ENCODE measurements at places on chromosomes 6 and 20.

DNA sequence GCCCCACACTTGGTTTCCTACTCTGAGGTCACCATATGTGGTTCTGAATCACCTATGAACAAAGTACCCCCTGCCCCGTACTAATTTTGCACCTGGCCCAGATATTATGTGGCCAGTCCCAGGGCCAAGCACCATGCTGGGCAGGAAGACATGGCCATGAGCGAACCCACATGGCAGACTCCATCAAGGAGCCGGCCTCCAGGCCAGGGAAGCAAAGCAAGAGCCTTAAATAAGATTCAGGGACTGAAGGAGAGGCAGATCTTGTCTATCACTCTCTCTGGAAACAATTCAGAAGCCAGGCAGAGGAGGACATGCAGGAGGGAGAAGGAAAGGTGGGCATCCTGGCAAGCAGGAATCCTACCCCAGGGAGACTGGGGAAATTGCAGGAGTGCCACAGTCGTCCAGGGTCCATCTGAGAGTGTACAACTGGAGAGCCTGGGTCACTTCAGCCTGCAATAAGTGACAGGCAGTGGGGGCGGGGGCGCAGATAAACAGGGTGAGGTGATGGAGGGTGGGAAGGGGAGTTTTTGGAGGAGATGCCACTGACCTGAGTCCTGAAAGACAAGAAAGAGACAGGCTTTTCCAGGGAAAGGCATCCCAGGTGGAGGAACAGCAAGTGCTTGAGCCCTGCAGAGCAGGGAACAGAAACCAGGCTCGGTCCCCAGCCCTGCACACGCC, 2.1 kb upstream of the BMP7 start:
- DNase-seq = no peak

GRCh38 chr20:24784607-24785006, 164.5 kb upstream of the CST7 start:
- no peak for DNase-seq

GRCh38 chr20:42319252-42320013, 701.3 kb upstream of the CHD6 start:
- no peak for DNase-seq

GRCh38 chr6:90319044-90319443, 22.4 kb upstream of the BACH2 start:
- DNase-seq = peak; percentile 13

DNA sequence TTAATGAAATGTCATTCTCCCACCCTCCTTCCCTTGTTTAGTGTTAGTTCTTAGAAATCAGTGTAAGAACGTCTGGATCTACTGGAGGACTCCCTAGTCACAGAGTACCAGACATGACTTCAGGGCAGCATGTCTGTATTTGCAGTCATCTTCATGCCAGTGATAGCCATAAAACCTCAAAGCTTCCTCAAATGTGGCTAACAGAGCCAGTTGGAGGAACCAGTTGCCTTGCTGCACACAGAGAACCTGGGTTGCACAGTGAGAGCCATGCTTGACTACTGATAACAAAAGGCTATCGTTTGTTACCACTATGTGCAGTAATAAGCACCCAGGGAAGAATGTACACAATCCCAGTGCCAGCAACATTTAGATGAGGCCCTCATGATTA, 20.1 kb downstream of the NT5E start:
- DNase-seq = no peak

DNA sequence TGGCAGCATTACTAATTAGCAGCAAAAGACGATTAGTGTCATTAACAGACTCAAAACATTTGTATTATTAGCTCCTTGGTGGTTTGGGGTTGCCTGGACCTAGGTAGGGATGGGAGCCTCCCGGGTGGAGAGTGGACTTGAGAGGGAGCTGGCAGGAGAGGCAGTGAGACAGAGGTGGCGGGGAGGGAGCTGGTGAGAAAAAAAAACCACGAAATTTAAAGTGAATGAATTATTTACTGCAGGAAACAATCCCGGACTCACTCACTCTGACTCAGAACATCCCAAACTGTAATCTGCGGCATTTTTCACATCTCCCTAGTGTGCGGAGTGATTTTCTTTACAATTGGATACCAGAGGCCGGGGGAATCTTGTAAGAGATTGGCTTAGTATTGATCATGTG, 14.3 kb upstream of the CDH22 start:
- DNase-seq = no peak

DNA sequence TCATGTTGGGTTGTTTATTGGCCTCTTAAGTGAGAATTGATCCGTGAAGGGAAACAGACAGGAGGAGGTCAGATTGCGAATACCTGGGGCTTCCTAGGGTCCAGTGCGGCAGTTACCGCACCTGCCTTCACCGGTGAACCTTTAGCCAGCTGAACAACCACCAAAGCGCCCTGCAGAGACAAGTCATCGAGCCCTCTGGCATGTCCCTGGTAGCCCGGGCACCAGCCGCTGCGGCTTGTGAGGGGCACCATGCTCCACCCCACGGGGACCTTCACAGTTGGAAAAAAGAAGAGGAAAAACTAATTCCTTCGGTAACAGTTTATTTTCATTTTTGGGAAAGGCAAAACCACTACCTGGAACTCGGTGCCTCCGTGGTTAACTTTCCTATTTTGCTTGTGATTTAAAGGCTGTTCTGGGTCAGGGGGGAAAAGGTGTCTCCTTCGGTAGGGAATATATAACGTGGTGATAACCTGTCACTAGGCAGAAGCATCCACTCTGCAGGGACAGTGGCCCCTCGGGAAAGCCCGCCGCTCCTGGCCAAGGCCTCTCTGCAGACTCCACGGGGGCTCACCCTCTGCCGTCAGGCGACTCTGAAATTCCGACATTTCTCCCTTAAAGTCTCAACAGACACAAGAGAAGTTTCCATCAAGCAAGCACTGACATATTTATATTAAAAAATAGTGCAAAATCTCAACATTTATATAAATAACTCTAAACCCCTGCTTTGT, 30.7 kb upstream of the ZBP1 start:
- DNase-seq = no peak

DNA sequence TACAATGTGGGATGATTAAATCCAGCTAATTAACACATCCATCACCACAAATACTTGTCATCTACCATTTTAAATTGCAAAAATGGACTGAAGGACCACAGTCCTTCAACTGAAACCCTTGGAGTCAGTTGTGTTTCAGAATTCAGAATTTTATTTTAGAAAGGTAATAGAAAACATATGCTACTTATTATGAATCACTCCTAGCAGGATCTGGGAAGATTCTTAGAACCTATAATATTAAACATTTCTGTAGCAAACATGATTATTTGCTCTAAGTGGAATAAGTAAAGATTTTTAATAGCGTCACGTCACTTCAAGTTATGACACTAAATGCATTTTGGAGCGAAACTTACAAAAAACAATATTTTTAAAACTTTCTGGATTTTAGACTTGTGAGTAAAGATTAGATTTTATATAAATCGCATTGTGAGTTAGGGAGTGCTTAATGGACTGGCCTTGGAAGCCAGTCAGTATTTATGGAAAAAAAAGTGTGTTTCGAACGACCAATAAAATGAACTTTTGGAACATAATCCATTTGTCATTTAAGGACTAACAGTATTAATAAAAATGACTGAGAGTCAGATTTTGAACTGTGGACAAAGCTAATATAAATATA, 71.8 kb upstream of the PHACTR2 start:
- DNase-seq = no peak

- no peak for DNase-seq
These were observed 155.2 kb downstream of the NFATC2 start for GRCh38 chr20:51387125-51387875.

DNA sequence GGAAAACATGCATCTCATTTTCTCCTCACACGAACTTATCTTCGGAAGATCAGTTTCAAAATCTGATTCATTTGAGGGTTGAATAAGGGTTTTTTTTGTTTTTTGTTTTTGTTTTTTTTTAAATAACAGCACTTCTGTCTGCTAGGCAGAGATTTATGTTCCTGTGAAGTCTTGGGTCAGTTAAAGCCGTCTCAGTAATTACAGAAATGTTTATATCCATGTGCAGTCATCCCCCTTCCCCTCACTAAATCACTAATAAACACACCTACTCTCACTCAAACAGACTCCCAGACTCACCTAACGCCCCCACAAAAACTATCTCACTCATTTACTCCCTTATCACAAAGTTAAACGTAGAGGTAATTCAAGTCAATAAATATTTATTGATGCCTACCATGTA, 214.2 kb upstream of the SUPT3H start:
- DNase-seq = no peak

DNA sequence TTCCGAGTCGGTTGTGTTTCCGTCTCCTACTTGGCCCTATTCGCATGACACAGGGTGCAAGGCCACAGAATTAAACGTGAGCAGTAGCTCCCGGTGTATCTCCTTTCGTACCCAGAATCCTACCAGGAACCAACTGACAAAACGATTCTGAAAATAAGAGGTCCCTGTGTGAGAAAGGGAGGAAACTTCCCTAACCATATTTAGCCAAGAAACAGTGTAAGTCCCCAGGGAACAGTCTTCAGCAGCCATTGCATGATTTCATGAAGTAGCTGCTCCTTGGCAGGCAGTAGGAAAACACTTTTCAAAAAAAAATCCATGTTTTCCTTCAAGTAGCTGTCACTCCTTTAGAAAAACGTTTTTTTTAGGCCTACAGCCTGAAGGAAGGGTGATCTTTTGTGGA, 46.9 kb downstream of the PDE10A start:
- no peak for DNase-seq

- no peak for DNase-seq
These were observed 5.1 kb downstream of the CCR6 start for GRCh38 chr6:167127785-167128531.

DNA sequence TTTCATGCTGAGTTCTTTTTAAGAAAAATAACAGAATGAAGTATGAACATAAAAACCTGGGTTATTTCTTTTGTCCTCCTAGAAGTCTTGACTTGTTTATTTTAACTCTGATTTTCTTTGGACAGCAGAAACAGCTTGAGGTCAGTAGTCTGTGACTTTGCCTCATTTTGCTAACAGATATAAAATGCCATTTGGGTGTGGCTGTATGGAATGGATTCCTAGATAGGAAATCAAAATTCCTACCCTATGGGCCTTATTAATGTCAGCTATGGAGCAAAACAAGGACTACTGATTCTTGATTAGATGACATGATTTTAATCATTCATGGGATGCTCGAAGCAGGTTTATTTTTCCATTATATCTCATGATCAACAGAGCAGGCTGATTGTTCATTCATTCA, 46.8 kb upstream of the TENT5A start:
- no peak for DNase-seq

GRCh38 chr6:150876598-150876997, 11.1 kb downstream of the MTHFD1L start:
- no peak for DNase-seq

DNA sequence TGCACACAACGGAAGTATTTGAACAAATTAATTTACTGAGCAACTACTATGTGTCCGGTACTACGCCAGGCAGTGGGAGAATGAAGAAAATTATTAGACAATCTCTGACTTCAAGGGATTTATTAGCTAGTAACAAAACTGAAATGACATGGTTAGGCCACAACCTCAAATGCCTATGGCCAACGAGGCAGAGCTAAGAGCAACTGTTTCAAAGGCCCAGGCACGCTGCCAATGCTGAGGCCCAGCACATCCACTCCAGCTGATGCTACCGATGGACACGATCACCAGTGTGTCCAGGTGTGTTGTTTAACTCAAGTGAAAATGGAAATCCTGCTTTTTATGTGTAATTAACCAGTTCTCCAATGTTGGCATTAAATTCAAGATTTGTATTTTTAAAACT, 420.9 kb downstream of the PRKN start:
- no peak for DNase-seq

DNA sequence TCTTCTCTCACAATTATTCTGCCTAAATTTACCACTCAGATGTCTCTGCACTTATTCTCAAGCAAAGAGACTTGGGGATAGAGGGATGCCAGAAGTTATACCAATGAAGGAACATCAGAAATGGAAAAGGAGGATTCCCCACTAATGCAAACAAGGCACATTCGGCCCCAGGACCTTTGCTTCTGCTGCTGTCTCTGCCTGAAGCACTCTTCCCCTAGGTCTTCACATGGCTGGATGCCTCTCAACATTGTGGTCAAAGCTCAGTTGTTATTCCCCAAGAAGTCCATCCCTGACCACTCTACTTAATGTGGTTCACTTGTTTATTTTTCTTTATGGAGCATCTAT, 508.7 kb downstream of the DOK5 start:
- no peak for DNase-seq

- no peak for DNase-seq
These were observed 124.4 kb upstream of the KCNK16 start for GRCh38 chr6:39446909-39447308.

DNA sequence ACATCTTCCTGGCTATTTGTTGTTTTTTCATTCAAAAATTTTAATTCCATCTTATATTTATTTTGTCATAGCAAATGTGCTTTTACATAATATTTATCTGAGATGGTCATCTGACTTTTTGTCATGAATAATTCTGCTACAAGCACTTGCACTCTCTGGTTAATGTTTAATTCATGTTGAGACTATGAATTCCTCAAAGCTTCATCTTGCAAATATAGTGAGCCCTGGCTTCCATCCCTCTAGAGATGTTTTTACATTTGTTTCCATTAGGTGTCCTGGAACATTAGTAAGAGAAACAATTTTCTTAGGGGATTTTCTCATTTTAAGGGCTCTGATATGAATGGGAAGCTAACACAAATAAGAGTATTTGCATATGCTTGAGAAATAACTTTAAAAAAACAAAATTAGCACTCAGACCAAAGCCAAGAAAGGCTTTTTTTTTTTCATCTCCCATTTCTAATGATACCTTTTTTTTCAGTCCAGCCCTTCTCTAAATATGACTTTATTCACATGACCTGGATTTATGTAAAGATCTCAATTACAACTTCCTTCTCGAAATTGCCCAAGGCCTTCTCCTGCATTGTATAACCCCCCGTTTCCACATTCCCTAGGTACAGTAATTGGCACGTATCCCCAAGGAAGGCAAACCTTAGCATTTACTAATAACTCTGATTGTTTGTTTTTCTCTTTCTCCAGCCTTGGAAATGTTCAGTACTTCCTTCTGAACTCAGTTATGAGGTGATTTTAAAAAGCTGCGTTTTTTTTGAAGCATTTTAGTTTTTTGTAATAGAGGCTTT, 797.0 kb upstream of the GJE1 start:
- no peak for DNase-seq

GRCh38 chr20:38165089-38165965, at the start of gene TGM2:
TGM2 (minus strand) TSS chr20:38165270; CDS start chr20:38165198, 72 bp downstream.
- DNase-seq = peak; percentile 19

- no peak for DNase-seq
These were observed 75.9 kb upstream of the HDDC2 start for GRCh38 chr6:125377621-125378020.

DNA sequence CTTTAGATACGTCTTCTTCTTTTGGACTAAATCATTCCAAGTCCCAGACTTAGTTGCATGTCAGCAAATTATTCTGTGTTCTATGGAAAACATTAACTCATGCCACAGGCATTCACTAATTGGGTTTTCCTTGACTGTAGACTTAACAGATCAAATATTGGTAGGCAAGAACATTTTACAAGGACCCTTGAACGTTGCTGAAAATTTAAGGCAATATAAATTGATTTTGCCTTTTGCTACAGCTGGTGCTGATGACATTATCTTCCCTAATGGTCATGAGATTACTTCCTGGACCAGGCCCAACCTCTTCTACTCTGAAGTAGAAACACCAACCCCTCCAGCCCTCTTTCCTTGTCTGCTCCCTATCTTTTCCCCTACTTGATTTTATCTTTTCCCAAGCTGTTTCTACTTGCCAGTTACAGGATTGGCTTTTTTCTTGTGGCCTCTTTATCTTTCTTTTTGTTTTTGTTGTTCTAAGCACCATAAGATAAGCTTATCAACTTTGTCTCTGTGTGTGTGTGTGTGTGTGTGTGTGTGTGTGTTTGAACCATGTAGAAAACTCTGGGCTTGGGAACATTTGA, 514.0 kb upstream of the SOX4 start:
- DNase-seq = no peak

- no peak for DNase-seq
These were observed 96.4 kb downstream of the ZNF217 start for GRCh38 chr20:53497246-53497645.

Data from CD4-positive, alpha-beta T cell treated with Interleukin-2 at 100 ng/mL for 4 hours (primary cell).